ENCODE measurements at places on chromosomes 5 and 9.
A peak's percentile ranks its signal among the peaks of the same experiment; 100 is the strongest.

GRCh38 chr5:107218457-107219193 is 452.1 kb downstream of the EFNA5 start:
- peak; percentile 27 for DNase-seq

- peak; percentile 41 for DNase-seq
Measured at GRCh38 chr5:61279725-61280124, 52.3 kb upstream of the ZSWIM6 start.

- DNase-seq: no peak
Measured at GRCh38 chr5:35371951-35372426, 141.7 kb upstream of the PRLR start.

- DNase-seq: no peak
Measured at GRCh38 chr9:136602193-136602885, 56.5 kb upstream of the NOTCH1 start.

DNA sequence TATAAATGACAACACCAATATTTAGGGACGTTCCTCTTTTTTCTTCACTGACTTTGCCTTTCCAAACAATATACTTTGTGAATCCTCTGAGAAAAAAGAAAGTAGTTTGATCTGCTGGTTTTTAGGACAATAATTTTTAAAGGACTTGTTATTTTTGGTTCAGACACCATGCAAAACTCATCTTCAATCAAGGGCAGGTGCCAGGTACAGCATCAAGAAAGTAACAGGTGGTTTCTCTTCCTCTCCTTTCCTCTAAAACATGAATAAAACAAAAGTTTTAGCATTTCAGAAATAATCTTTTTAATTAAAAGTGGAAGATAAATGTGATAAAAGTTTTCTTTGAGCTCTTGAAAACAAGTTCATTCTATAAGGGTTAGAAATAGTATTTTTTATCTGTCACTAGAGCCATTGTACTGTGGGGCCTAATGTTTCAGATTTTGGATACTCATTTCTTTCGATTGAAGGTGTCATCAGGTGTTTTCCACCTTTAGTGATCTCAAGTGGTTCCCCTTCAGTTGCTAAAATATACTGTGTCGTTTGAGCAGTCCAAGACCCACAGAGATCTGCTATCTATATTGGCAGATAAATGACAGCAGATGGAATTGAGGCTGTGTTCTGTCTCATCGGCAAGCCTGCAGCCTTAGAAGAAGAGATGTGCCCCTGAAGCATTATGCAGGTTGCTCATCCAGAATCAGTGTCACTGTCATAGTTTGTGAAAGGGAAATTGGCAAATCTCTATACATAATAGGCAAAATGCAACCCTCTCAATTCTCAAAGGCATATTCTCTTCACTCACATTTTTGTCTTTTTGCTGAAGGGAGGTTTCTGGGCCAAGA is 499.7 kb downstream of the PDE4D start:
- DNase-seq: no peak

GRCh38 chr9:35470894-35471293 is 19.0 kb upstream of the RUSC2 start:
- peak; percentile 8 for DNase-seq

GRCh38 chr9:120402741-120403542 is 177.0 kb downstream of the CDK5RAP2 start:
- DNase-seq: peak; percentile 99

- no peak for DNase-seq
Measured at GRCh38 chr5:78497573-78498533, 137.4 kb downstream of the SCAMP1 start.

GRCh38 chr9:72465593-72465984 is 55.8 kb upstream of the TMC1 start:
- DNase-seq: no peak

GRCh38 chr9:28050941-28051340 is 477.7 kb upstream of the C9orf72 start:
- DNase-seq: peak; percentile 49

GRCh38 chr5:171162596-171162995 is 146.5 kb upstream of the TLX3 start:
- DNase-seq: peak; percentile 36

DNA sequence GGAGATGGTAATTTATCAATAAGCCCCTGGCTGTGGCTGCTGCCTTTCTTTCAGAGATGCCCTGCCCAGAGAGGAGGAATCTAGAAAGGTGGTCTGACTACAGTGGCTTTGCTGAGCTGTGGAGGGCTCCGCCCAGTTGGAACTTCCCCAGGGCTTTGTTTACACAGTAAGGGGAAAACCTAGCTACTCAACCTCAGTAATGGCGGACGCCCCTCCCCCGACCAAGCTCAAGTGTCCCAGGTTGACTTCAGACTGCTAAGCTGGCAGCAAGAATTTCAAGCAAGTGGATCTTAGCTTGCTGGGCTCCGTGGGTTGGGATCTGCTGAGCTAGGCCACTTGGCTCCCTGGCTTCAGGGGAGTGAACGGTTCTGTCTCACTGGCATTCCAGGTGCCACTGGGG is 865.4 kb upstream of the ACO1 start:
- no peak for DNase-seq

- DNase-seq: no peak
Measured at GRCh38 chr9:97077452-97078295, 38.7 kb upstream of the CTSV start.

GRCh38 chr5:88816195-88816594 is 66.8 kb downstream of the MEF2C start:
- no peak for DNase-seq

All from fibroblast of skin of right quadriceps (primary cell).